ENCODE measurements at places on chromosomes 1 and 21.

GRCh38 chr1:2088458-2088857, 38.2 kb downstream of the PRKCZ start:
- DNase-seq, result no peak

DNA sequence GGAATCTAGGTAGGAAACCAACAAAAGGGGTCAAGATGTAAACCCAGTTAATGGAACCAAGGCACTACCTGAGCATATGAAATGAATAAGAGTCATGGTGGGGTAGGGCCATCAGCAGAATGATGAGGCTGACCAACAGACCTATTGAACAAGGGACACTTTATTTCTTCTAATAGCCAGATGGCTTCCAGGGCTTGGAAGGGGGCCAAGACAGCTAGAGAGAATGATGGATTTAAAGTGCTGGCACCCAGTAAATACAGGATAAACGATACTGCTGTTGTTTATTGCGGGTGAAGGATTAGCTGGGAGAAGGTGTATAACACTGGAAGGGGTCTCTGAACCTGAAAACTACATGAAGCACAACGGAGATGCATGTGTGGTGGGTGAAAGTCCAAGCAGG, 15.6 kb downstream of the DDAH1 start:
- DNase-seq, result no peak

GRCh38 chr1:5611431-5611830, 380.8 kb downstream of the NPHP4 start:
- DNase-seq, result no peak

DNA sequence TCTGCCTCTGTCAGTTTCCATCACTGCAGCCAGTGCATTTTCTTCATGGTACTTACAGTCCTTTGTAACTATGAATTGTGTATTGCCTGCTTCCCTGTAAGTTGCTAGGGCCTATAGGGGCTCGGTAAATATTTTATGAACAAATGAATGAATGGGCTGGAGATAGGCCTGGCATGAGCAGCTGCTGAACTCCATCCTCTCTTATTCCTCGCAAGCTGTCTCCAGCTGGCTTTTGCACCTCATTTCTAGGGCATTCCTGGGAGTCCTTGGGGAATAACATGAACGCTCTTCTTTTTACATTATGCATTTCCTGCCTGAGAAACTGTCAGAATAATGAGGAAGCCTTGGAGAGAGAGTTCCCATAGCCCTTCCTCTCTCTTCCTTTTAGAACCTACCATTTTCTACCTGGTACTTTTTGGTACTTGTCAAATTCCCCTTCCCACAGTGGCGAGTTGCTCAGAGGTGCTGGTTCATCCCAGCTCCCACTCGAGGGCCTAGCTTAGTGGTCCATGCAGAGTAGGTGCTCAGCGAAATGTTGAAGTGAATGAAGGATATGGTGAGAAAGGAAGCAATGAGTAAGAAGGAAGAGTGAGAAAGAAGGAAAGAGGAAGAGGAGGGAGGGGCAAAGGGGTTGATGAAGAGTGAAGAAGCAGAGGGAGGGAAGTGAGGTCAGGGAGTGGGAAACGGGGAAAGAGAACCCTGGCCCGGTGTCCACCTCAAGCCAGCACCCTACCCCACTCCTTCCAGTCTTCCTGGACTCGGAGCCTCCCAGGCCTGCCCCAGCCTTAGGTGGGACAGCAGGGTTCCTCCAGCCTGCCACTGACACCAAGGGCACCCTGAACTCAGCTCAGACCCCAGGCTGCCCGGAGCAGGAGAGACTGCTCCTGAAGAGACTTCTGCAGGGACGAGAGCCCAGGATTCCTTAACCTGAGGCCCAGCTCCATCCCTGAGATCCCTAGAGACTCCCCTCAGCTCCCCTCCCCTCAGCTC, 29.6 kb downstream of the KCNC4 start:
- no peak for DNase-seq

DNA sequence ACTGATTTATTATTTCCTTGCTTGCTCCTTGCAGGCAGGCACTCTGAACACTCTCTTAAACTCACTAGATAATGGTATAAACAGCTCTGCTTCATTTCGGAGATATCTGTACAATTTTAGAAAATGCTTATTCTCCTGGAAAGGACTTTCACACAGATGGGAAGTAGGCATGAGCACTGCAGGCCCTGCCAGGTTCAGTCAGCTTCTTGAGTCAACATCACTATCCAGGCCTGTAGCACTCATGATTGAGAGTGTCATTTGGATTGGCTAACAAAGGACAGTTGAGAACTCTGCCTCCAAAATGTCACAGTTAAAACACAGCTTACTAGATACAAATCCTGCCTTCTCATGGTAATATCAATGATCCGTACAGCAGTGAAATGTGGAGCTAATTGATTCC, 181.9 kb downstream of the CYYR1 start:
- no peak for DNase-seq

- DNase-seq, result no peak
Observed at GRCh38 chr1:26768755-26769154, 19.0 kb upstream of the PIGV start.

GRCh38 chr1:119674835-119675289, 26.8 kb upstream of the ZNF697 start:
- peak; percentile 38 for DNase-seq

DNA sequence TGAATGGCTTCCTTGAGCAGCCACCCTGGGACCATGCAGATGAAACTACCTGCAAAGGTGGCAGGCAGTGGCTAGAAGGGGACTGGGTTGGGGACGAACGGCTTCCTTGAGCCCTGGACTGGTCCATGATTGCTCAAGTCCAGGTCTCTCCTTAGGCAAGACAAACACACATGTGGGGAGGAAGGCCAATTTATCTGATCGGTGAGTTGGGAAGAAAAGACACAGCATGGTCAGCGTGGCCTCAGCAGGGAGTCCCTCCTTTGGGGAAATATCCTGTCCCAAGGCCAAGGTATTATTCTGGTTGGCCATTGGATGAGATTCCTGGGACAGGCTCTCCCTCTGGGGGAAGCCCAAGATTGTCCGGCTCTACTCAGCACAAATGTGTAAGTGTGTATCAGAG, 116.3 kb upstream of the ERG start:
- no peak for DNase-seq

DNA sequence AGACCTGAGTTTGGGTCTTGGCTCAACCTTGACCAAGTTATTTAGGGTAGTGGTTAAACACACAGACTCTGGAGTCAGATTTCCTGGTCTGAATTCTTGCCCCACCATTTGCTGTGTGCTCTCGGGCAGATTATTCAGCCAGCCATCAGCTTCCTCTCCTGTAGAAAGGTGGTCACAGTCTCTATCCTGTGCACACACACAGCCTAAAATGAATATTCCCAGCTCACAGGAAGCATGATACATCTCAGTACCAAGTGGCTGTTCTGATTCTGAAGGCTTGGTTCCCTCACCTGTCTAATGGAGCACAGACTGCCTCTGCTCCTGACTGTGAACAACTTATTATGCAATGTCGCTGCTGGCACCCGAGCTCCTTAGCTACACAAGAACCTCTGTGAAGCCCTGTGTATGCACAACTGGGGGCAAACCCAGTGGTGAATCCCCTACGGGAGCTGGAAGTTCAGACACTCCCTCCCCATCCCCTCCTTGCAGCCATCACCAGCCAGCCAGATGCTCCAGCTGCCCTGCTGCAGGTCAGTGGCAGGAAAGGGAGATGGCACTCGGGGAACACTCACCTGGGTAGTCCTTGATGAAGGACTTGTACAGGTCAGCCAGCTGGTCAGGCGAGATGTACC, 13.7 kb downstream of the ENO1 start:
- DNase-seq, result no peak

- peak; percentile 29 for DNase-seq
Observed at GRCh38 chr1:178664278-178664677, 60.8 kb upstream of the RALGPS2 start.

DNA sequence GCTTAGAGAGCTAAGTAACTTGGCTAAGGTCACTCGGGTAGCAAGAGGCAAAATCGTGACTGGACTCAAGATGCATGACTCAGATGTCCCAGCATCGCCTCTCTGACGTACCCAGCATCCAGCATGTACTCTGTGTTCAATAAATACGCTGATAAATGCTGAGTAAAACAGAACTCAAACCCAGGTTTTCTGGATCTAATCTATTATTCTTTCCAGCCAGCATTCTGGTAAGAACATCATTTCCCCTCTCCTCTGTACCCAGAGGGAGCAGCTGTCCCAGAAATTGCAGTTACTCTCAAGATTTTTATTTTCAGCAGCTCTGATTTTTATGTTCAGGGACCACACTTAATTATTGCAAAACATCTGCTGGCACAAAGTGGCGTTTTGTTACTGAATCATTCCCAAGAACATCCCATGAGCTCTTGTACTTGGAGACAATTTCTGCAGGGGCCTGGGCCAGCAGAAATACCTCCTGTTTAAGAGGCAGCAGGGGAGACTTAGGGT, 249.0 kb downstream of the PRDM2 start:
- no peak for DNase-seq

- DNase-seq, result no peak
Observed at GRCh38 chr21:35128536-35128935, 79.4 kb upstream of the RUNX1 start.

DNA sequence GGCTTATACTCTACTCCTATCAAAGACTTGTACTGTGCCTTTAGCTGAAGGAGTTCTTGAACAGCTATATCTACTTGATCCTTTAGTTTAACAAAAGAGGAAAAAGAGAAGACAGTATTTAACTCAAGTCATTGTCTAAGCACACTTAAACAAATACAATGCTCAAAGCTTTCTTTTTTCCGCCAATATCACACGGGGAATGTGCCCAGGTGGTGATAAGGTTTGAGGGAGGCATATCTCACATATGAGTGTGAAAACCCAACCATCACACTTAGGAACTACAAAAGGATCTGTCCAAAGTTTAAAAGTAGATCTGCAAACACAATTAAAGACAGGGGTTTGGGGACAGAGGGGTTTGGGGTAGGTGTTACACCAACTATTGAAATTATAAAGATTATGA, 59.0 kb upstream of the SLC30A10 start:
- DNase-seq, result no peak

GRCh38 chr1:234617131-234617985, 7.4 kb upstream of the IRF2BP2 start:
- no peak for DNase-seq

- no peak for DNase-seq
Observed at GRCh38 chr21:38495696-38496095, 2.6 kb downstream of the ERG start.

- DNase-seq, result no peak
Observed at GRCh38 chr1:147551036-147551435, 9.7 kb downstream of the BCL9 start.
